ENCODE measurements at places on chromosomes 4 and X. TPM values are rescaled to one million over a fixed set of nuclear protein-coding genes. Genes with fewer than 3 reads are reported as not detected.

The MAOB gene
- not detected for total RNA-seq

The ARMCX4 gene
- total RNA-seq, result 0.98 TPM

The ZDHHC15 gene
- total RNA-seq, result not detected

GRCh38 chr4:93313197-93313596, 515.4 kb upstream of the ATOH1 start:
- DNase-seq, result peak; percentile 56

GRCh38 chr4:94214703-94215319, 7.1 kb downstream of the SMARCAD1 start:
- DNase-seq, result no peak

All from HT1080 (cell line).